Left ventricle myocardium inferior (tissue), 1 donor: ENCODE measurements at places on chromosomes 2 and 18. TPM values are rescaled to one million over a fixed set of nuclear protein-coding genes. Genes with fewer than 3 reads are reported as not detected.
A peak's percentile ranks its signal among the peaks of the same experiment; 100 is the strongest.

The L3MBTL4 gene
- total RNA-seq: 3.5 TPM

GRCh38 chr2:189874586-189875320, 90.5 kb downstream of the PMS1 start:
- DNase-seq: no peak

GRCh38 chr18:3502650-3503049, 52.7 kb downstream of the TGIF1 start:
- no peak for DNase-seq

The MEP1B gene
- not detected for total RNA-seq

GRCh38 chr2:207879536-207879935, 109.8 kb upstream of the FZD5 start:
- DNase-seq: no peak

The RNF152 gene
- total RNA-seq: 10.4 TPM

The CNTNAP5 gene
- total RNA-seq: not detected

The AP1S3 gene
- total RNA-seq: 0.47 TPM

The SRBD1 gene
- total RNA-seq: 11.8 TPM

DNA sequence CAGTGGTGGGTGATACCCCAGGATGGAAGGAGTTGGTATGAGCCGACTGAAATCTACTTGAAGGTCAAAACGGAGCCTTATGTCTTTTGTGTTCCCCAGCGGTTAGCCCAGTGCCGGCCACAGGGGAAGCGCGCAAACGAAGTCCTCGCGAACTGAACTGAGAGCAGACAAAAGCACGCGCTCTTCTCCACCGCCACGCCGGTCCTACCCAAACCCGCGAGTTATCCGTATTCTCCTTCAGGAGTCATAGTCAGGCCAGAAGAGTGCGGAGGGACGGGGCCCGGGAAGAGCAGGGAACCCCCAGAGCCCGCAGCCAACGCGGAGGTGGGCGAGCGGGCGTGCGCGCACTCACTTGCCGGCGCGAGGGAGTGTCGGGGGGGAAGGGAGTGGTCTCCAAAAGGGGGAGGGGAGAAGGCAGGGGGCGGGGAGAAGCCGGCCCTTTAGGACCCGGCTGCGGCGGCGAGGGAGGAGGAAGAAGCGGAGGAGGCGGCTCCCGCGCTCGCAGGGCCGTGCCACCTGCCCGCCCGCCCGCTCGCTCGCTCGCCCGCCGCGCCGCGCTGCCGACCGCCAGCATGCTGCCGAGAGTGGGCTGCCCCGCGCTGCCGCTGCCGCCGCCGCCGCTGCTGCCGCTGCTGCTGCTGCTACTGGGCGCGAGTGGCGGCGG, at the start of gene IGFBP2:
IGFBP2 (plus strand) TSS at position 469 of the 664 bp plus-strand sequence; CDS start at position 573, 104 bp downstream.
- peak; percentile 49 for DNase-seq

DNA sequence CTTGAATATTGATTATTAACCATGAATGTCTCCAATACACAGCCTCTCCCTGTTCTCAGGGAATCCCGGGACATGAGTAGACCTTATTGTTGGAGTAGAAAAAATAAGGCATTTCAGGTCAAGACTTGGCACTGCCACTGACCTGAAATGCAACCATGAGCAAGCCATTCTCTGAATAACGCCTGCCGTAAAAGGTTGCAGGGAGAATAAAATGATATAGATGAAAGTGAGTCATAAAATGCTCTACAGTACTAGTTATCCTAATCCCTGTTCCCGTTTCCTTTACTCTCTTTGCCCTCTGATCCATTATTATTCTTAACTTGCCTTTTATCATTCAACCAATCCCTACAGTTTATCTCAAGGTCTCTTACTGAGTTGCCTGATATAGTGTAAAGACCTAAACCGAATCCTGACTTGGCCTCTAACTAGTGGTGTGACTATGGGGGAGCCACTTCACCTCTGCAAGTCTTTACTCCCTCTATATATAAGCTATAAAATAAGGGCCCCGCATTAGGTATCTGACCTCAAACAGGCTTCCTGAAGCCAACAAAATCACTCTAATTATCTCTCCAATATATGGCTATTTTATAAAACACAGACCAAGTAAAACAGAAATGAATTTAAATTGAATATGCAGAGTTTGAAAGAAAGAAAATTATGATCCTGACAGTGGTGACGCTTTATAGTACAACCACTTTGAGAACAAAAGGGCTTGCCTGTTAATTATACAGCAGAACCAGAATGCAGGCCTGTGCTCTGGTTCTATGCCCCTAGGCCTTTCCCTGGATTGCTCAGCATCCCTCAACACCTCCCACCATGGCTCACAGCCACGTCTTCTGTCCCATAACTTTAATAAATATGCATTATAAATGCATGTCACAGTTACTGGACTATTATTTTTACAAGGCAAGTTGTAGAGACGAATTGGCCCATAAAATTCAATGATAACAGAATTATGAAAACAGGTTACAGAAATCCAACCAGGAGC, 183.1 kb downstream of the STK39 start:
- DNase-seq: no peak

The LRP2 gene
- total RNA-seq: 0.05 TPM

DNA sequence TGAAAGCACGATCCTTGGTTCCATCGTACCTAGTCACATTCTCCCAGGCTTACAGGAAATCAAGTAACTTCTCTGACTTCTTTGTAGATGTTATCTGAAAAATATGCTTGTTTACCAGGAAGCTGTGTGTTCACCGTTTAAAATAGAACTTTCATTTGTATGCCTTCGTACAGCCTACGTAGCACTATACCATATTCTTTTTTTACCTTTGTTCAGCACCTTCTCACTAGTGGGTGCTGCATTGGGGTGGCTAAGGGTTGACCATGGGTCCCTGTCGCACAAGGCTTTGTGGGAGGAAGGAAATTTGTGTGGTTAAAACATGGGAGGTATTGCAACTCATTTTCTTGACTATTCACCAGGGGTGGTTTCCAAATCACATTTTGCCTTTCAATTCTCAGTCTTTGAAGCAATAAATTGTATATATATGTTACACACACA, 16.6 kb downstream of the MALT1 start:
- no peak for DNase-seq

The ARHGAP15 gene
- total RNA-seq: 7.0 TPM

DNA sequence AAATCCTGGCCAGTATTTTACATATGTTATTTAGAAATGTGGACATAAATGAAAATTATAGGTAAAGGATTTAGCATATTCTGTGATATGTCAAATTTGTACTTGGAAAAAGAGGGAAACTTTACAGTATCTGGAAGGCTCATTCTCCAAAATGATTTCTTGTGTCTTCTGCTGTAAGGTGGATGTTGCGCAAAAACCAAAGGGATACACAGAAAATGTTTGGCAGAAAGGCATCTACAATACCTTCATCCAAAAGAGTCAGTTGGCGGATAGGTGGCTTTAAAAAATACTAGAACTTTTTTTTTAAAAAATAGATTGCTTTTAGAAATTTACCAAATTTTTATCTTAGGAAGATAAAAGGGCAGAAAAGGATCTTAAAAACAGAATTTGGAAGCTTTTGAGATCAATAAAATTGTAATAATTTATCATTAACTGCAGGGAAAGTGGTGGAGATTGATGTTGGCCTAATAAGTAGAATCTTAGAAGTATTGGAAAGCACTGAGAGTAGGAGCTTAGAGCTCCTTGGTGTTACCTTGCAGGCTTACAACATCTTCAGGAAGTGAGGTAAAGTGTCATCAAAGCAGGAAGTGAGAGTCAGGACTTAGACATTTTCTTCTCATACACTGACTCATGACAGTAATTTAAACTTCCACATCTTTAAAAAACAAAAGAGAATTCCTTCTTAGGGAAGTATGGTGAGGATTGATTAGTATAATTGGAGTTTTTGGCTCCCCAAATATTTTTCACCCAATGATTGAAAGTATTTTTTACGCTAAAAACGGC, 2.1 kb downstream of the NABP1 start:
- no peak for DNase-seq

The MC5R gene
- not detected for total RNA-seq

- DNase-seq: peak; percentile 77
These were observed 39.9 kb upstream of the DARS1 start for GRCh38 chr2:136025057-136025973.

DNA sequence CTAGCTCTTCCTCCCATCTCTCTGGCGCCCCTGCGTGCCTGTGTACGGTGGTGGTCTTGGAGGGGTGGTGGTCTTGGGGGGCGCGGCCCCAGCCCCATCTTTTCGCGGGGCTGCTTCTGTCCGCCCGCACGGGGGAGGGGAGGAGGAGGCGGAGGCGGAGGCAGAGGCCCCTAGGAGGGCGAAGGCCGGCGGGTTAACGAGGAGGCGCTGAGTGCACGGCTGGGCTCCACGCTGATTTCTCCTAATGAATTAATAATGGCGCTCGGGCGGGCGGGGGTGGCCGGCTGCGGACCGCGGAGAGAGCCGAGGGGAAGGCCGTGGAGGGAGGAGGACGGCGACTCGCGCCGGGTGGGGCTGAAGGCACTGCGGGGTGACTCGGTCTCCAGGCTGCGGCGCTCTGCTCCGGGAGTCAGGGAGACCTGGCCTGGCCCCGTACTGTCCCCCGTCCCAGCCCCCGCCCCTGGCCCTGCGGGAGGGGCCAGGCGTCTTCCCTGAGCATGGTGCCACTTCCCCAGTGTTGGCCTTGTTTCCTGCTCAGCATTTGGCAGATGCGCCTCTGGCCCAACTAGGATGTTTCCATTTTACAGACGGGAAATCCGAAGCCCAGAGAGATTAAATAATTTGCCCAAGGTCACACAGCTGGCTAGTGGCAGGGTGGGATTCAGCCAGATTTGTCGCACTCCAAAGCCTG, 6.0 kb downstream of the GAREM2 start:
- DNase-seq: peak; percentile 33

- DNase-seq: peak; percentile 71
These were observed at the start of gene RNF144A for GRCh38 chr2:6917071-6917760. Gene RNF144A, plus strand, starts transcription at chr2:6917412. Its CDS starts 79,515 bp downstream, at chr2:6996927.

The CHRNA1 gene
- total RNA-seq: 0.33 TPM

The SNTG2 gene
- total RNA-seq: 0.47 TPM
